ENCODE measurements at places on chromosomes 3 and 15.
A peak's percentile ranks its signal among the peaks of the same experiment; 100 is the strongest.

GRCh38 chr3:65672871-65673815 lies 365.6 kb downstream of the MAGI1 start:
- DNase-seq: no peak

DNA sequence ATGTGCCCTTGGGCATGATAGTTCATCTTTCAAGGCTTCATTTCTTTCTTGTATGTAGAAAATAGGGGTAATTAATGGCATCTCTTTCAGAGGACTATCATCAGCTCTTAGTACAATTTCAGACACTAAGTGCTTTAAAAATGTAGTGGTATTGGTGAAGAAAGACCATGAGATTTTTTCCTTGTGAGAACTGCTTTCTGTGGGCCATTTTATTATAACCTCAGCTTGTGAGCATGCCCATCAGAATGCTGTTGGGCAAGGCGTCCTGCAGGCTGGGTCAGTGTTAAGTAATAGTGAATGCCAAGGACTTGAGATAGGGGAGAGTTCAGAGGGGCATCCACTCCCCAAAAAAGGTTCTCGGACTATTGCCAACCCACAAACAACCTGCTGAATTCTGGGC lies 187.9 kb downstream of the GHSR start:
- no peak for DNase-seq

DNA sequence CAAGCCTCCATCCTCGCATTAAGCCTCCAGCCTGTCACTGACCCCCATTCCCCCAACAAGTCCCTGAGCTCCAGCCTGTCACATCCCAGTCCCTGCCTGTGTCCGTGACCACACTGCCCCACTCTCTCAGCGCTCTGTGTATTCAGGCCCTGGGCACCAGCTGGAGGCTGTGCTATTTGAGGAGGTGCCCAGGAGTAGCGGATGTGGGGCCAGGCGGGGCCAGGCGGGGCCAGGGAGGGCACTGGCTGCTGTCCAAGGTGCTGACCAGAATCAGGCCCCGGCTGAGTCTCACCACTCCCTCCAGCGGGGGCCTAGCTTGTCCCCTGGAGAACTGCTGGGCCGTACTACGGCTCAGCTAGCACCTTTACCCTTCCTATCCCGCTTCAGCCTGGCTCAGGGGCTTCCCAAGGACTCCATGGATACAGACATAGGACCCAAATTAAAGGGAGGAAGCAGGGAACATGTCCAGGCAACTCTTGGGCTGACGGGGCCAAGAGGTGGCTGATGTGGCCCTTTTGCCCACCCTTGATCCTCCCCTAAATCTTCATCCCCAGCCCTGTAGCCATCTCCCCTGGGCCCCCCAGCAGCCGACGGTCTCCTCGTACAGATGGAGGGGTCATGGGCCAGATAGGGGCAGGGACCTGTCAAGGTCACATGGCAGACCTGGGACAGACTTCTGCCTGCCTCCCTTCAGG lies 1.1 kb downstream of the HHATL start:
- peak; percentile 86 for DNase-seq

- no peak for DNase-seq
Observed at GRCh38 chr3:148535001-148535400, 162.7 kb upstream of the AGTR1 start.

GRCh38 chr3:48832684-48833083 lies 15.0 kb downstream of the PRKAR2A start:
- DNase-seq: no peak

- no peak for DNase-seq
Observed at GRCh38 chr3:47612178-47612577, 33.5 kb upstream of the CSPG5 start.

DNA sequence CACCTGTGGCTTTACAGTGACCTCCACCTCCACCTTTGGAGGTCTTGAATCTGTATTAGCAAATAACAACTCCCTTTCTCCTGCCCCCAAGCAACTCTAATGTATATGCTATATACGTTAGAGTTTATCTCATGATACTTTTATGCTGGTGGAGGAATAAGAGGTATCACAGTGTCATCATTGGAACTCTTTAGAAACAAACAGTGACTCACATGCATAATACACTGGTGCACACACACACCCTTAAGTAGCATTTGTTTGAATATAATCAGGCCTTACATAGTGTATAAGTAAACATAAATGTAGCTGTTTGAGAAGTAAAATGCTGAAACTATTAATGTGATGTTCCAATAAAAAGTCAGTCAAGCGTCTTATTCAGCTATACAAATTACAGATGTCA lies 280.2 kb upstream of the C2CD4B start:
- DNase-seq: no peak

DNA sequence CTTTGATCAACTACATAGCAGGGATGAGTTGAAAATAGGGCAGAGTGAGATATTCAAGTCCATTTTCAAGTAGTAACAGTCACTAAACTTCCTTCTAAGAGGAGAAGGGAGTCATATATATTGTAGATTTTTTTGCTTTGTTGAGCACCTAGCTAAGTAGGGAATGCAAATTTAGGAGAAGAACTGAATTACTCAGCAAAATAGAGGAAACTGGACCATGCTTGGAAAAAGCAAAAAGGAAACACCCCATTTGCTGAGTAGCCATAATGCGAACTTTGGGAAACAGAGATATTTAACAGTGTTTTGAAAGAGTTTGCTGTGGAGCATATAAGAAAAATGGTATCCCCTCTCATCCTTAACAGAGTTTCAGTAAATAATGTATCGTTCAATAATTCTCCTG lies 54.9 kb downstream of the CD200R1L start:
- DNase-seq: no peak

- DNase-seq: no peak
Observed at GRCh38 chr3:124053871-124054270, 61.9 kb upstream of the ROPN1 start.

GRCh38 chr15:87661454-87662355 lies 594.8 kb downstream of the NTRK3 start:
- no peak for DNase-seq

DNA sequence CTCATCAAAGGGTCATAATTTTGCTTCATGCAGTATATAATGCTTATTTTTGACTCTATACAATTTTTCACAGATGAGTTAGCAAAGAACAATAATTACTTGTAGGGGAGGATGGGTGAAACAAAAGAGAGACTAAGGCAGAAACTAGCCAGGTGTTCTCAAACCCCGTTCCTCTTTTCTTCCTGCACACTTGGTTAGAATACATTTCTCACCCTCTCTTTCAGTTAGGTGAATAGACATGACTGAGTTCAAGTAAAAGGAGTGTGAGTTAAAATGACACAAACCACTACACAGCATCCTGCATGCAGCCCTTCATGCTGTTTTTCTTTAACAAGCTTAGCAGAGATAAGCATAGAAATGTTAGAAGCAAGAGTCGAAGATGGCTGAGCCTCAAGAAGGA lies 922.2 kb downstream of the TBL1XR1 start:
- DNase-seq: no peak

GRCh38 chr3:187708696-187709095 lies 6.3 kb upstream of the RTP2 start:
- DNase-seq: no peak

GRCh38 chr3:112000966-112001365 lies 2.2 kb downstream of the TAGLN3 start:
- no peak for DNase-seq

DNA sequence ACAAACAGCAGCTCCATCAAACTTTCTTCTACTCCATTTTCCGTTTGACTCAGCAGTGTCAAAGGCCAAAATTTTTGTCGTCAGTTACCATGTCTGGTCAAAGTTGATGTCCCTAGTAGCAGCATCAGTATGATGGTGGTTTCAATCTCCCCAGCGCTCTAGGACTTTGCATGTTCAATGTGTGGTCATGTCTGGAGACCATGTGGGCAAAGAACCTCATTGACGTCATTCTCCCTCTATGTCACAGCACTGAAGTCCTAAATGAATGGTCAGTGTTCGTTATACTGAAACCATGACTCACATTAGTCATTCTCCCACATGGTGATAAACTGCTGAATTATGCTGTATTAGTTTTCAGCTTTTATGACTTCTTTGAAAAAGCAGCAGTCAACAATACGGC lies 23.2 kb downstream of the SHC4 start:
- DNase-seq: no peak

DNA sequence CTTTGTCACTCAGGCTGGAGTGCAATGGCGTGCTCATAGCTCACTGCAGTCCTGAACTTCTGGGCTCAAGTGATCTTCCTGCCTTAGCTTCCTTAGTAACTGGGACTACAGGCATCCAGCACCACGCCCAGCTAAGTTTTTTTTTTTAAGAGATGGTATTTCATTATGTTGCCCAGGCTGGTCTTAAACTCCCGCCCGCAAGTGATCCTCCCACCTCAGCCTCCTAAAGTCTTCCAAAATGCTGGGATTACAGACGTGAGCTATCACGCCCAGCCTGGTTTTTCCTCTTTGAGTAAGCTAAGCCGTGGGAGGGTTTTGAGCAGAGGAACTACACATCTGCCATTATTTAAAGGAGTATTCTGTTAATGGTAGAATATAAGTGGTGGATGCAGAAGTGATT lies 7.4 kb upstream of the LRRFIP2 start:
- DNase-seq: no peak

DNA sequence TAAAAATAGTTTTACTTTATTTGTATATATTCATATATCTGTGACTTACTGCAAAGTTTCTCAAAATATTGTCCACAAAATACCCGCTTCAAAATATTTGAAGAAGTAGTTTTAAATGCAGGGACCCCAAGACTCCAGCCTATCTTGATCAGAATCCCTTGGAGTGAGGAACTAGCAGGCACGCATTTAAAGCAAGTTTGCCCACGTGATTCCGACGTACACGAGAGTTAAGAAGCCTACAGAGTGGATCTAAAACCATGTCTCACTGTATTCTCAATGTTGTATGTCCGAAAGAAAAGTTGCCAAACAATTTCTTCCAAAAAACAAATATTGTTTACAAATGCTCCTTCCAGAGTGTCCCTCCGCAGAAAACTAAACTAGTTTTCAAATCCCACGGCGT lies 1.7 kb downstream of the GABRB3 start:
- no peak for DNase-seq

- DNase-seq: no peak
Observed at GRCh38 chr3:127544803-127545201, 45.7 kb downstream of the TPRA1 start.

- DNase-seq: no peak
Observed at GRCh38 chr3:141094790-141095545, 43.8 kb downstream of the SPSB4 start.

GRCh38 chr3:86792316-86792715 lies 198.6 kb downstream of the VGLL3 start:
- no peak for DNase-seq

DNA sequence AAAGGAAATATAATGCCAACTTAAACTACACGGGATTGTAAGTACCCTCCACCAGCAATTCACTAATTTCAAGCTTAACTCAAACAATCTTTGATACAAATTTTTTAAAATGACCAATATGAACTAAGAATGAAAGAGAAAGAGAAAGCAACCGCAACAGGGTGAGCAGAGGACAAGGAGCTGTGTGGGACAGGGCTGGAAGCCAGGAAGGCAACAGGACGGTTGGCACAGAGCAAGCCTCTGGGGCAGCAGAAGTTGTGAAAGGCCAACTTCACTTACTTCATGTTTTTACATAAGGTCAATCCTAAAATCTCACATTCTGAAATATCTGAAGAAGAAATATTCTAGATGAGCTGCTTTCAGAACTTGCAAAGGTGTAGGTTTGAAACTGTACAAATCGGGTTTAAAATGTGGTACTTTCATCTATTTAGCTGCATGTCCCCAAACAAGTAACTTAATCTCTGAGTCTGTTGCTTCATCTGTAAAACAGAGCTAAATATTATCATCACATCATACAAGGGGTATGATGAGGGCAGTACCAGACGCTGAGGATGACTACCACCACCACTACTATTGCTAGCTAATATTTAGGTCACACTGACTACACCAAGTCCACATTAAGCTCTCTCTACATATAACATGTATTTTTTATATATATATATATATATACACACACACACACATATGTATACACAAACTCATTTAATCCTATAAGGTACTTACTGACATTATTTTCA lies 101.7 kb downstream of the IGSF11 start:
- no peak for DNase-seq

DNA sequence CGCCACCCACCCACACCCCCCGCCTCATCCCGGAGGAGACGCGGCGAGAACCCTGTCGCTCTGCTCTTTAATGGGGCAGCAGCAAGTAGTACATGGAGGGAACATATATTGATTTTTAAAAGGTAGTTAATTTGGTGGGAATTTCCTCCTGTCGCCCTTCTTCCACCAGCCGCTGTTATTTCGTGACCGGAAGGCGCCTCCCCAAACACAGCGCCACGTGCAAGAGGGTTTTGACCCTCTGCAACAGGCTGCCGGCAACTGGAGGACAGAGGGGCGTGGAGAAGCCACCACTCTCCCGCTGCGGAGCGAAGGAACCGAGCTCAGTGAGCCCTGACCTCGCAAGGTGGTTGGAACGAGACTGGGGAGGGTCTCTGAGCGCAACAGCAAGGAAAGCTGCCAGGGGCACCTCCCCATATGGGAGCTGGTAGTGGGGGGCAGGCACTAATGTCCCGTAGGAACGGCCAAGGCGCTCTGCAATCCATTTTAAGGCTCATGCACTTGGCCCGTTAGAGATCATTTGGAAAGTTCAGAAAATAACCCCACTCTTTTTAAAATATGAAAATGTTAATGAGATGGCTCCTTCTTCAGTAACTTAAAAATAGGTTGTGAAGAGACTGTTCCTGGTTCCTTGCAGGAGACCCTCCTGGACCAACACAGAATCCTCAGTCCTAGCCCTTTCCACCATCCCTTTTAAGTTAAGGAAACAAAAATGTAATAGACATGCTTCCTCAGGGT lies 4.3 kb downstream of the ONECUT1 start:
- no peak for DNase-seq

- DNase-seq: no peak
Observed at GRCh38 chr3:187946163-187946691, 201.0 kb upstream of the BCL6 start.

GRCh38 chr3:101259485-101260341 lies 60.7 kb downstream of the IMPG2 start:
- DNase-seq: no peak

GRCh38 chr3:37864904-37865303 lies 3.2 kb downstream of the CTDSPL start:
- peak; percentile 50 for DNase-seq

- peak; percentile 65 for DNase-seq
Observed at GRCh38 chr3:127768346-127769008, 53.8 kb downstream of the MGLL start.

- DNase-seq: no peak
Observed at GRCh38 chr3:56855856-56856512, 54.2 kb upstream of the ARHGEF3 start.

- no peak for DNase-seq
Observed at GRCh38 chr3:127585813-127586413, 4.6 kb downstream of the TPRA1 start.

DNA sequence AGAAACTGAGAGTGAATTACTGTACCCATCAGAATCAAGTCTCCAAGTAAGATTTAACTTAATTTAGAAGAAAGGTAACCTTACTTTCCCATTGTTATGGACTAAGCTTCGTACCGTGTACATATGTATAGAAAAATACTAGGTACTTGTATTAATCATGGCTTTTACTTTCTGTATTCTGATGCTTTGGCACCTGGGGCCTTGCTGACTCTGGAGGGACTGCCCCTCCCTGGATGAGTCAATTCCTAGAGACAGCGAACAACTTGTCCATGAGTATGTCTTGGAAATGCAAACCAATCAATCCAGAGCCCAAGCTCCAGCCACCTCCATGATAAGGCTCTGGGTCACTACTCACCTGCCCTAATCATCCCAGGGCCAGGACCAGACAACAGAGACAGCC lies 50.0 kb upstream of the DGKG start:
- DNase-seq: no peak

- DNase-seq: no peak
Observed at GRCh38 chr3:33658991-33659848, 58.8 kb downstream of the CLASP2 start.
